Karpas-422 (cell line): ENCODE measurements at places on chromosomes 16 and 17. TPM values are rescaled to one million over a fixed set of nuclear protein-coding genes. Genes with fewer than 3 reads are reported as not detected.

OGFOD1 gene
- total RNA-seq: 51.9 and 61.0 TPM in 2 replicates

DDX28 gene
- total RNA-seq: 10.8 and 20.9 TPM in 2 replicates

DNA sequence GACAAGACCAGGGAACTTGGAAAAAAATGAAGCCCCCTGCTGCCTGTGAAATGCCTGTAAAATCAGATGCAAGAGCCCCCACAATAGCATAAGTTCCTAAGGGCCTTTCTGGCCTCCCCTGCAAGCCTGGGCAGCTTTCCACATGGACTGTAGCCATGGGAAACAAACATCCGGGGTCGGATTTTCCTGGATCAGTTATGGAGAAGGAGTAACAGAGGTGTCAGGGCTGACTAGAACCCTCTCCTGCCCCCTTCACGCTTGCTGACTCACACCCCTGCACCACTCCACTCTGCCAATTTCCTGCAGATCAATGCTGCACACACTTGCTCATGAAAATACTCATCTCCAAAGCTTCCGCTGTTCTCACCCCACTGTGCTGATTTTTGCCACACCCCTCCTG is 258.6 kb downstream of the CBLN1 start:
- no peaks in the 10 kb centered on the region for H3K4me1 ChIP-seq
- H3K27ac ChIP-seq: no peak overlapping the region
- DNase-seq: no peak
- H3K27me3 ChIP-seq: no peaks in the 10 kb centered on the region
- no peak overlapping the region for H3K4me3 ChIP-seq

- no peaks in the 10 kb centered on the region for H3K36me3 ChIP-seq
- H3K4me1 ChIP-seq: no peaks in the 10 kb centered on the region
- no peak overlapping the region for H3K4me3 ChIP-seq
Measured at GRCh38 chr17:49579522-49579921, 3.9 kb downstream of the NXPH3 start.

DNA sequence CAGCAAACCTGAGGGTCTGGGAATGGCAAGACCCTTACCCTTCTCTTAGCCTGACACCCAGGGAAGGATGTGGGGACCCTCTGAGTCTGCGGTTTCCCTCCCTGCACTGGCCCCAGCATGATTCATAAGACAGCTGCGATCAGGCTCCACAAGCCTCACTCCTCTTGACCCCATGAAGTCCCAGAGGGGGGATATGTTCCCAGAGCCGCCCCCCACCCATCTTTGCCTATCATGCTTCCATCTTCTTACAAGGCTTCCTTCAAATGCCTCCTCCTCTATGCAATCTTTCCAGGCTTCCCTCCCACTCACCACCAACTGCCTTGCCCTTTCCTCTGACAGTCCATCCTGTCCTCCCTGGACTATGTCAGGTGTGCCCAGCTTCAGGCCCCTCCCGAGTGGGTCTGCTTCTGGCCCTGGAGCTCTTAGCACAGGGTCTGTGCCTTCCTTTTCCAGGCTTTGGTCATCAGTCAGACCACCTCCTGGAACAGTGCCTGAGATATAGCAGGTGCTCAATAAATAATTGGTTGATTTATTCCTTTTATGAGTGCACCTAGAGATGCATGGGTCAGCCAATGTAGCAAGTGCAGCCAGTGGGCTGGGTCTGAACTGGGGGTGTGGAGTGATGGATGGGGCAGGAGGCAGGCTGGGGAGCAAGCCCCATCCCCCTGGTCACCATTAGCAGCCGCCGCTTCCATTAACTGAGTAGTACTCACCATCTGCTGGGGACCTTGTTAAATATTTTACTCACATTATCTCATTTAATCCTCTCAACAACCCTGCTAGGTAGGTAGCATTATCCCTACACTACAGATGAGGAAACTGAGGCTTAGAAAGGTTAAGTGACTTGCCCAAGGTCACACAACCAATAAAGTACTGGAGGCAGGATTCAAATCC is 8.4 kb downstream of the DLX3 start:
- no peak overlapping the region for H3K27ac ChIP-seq
- no peaks in the 10 kb centered on the region for H3K36me3 ChIP-seq
- no peak overlapping the region for H3K4me3 ChIP-seq
- no peaks in the 10 kb centered on the region for H3K4me1 ChIP-seq
- no peak for DNase-seq
- H3K27me3 ChIP-seq: no peaks in the 10 kb centered on the region

DNA sequence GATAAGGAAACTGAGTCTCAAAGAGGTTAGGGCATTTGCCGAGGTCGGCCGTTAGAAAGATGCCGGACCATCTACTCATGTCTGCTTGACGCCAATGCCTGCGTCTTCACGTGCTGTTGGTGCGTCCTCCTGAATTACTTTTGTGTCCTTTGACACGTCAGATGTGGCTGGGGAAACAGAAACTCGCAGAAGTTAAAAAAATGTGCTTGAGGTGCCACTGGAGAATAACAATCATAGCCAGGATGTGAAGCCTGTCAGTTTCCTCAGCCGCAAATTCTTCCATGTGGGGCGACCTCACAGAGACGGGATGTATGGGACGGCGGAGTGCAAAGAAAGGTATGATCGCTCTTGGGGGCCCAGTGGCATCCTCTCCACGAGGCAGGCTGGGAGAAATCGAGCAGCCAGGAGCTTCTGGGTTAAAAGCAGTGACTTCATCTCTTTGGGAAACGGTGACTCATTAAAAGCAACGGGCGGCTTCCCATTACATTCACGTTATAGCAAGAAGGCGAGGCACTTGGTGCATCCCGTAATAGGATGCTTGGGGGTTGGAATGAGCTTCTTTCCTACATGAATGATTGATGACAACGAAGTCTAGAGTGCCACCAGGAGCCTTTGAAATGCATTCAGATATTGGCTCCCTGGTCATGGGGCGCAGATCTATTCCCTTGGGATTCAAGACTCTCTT is 67.8 kb downstream of the BMERB1 start:
- no peak for DNase-seq
- no peaks in the 10 kb centered on the region for H3K36me3 ChIP-seq
- H3K27me3 ChIP-seq: no peaks in the 10 kb centered on the region
- H3K4me1 ChIP-seq: no peaks in the 10 kb centered on the region
- H3K4me3 ChIP-seq: no peak overlapping the region
- H3K27ac ChIP-seq: no peak overlapping the region

DNA sequence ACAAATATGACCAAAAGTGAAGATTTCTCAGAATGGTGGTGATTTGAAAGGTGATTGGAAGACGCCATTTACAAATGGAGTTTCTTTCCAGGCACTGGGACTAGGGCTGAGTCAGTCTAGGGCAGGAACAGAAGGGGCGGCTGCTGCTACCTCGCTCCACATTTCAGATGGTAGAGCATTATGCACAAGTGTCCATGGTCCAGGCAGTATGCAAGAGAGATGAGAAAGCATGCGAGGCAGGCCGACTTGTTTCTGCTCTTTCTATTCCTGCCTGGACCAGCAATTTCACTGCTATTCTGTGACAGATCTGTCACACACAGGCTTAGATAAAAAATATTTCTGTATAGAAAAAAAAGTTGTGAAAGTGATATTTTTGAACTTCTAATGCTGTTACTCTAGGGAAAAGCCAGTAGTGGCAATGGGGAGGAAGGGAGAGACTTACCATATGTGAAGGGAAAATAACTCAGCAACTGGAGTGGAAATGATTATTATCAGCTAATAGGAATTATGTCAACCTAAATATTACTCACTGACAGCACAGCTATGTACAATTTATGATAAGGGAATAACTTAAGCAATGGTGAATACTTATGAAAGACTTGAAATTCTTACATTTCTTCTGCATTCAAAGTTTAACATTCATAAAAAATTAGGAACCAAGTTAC is 134.7 kb upstream of the NETO2 start:
- H3K27ac ChIP-seq: no peak overlapping the region
- no peaks in the 10 kb centered on the region for H3K36me3 ChIP-seq
- DNase-seq: no peak

DNA sequence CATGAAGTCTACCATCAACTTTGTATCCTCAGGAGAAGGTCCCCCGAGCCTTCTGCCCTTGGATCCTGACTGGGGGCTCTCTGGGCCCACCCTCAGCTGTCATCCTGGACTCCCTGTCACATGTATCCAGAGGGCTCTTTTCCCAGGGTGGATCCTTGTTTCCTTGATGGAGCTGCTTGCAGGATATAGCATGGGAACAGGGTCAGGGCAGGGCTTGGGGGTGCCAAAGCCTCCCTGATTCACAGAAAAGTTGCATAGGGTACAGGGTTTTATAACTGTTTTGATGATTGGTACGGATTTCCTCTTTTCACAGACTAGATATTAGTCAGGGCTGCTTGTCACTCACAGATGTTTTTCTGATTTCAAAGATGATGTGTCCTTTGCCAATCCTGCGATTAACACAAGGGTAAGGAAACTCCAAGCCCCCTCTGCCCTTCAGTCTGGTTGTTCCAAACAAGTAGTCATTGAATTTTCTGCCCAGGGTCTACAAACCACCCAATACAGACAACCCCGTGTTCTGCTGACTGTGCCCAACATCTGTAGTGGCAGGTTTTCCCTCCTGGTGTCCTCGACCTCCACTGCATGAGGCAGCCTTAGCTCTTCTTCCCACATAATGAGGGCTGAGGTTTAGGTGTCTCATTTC is 20.6 kb upstream of the SLC35G3 start:
- no peaks in the 10 kb centered on the region for H3K36me3 ChIP-seq
- no peak overlapping the region for H3K4me3 ChIP-seq
- H3K27ac ChIP-seq: no peak overlapping the region
- no peaks in the 10 kb centered on the region for H3K4me1 ChIP-seq
- DNase-seq: no peak

DNA sequence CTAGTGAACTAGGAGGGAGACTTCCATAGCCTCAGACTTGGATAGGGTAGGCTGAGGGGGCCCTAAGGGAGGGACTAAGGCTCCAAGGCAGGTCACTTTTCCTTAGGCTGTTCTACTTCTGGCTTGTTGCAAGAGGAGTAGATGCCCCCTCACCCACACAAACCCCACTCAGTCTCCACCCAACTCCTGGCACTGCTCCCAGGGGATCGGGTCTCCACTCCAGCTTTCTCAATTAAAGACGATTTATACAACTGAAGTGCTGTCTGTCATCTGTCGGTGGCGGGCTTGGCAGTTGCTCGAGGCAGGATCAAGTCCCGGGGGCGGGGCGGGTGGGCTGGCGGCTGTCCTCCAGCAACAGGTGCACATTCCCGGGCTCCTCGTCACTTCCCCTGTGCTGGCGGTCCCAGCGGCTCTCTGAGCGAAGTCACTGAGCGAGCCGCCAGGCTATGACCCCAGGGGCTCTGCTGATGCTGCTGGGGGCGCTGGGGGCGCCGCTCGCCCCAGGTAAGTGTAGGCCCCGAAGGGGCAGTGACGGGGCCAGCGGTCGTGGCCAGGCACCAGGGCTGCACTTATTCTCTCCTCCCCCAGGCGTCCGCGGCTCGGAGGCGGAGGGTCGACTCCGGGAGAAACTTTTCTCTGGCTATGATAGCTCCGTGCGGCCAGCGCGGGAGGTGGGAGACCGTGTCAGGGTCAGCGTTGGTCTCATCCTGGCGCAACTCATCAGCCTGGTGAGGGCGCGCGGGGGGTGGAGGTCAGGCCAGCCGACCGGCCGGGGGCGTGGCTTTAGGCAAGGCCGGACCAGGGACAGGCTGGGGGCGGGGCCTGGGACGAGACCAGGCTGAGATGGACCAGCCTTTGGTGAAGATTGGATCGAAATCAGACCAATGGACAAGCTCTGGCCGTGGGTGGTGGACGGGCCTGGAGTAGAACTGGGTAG is at the start of gene CHRNB1:
TSS of gene CHRNB1 (plus strand) at position 380 of the 937 bp plus-strand sequence. CDS start at position 447, 67 bp downstream.
- H3K27ac ChIP-seq: no peak within 1 kb of the TSS
- H3K27me3 ChIP-seq: no peaks in the 10 kb centered on the region
- H3K36me3 ChIP-seq: no peaks in the 10 kb centered on the region
- H3K4me3 ChIP-seq: peak within 1 kb of the TSS; percentile 60
- H3K4me1 ChIP-seq: peaks cover 20% of the 10 kb centered on the region
- DNase-seq: no peak

GRCh38 chr17:33302394-33302793 is 9.3 kb upstream of the ASIC2 start:
- H3K4me1 ChIP-seq: peaks cover 1% of the 10 kb centered on the region
- no peak overlapping the region for H3K27ac ChIP-seq
